ENCODE measurements at places on chromosomes 3 and 15. TPM values are rescaled to one million over a fixed set of nuclear protein-coding genes. Genes with fewer than 3 reads are reported as not detected.

Gene GATM
- total RNA-seq, result 17.9 TPM

Gene GOLGA6L1
- total RNA-seq, result not detected

Gene CXCR6
- total RNA-seq, result 1.0 TPM

Gene SPESP1
- total RNA-seq, result 5.9 TPM

Gene GPR149
- total RNA-seq, result not detected

Gene CLDN1
- total RNA-seq, result 2.4 TPM

Gene SEMA3F
- total RNA-seq, result 14.7 TPM

Gene SLC24A5
- total RNA-seq, result not detected

Gene CHST2
- total RNA-seq, result 1.8 TPM

GRCh38 chr15:92435145-92435544 lies 41.5 kb downstream of the ST8SIA2 start:
- DNase-seq, result no peak

- DNase-seq, result no peak
These were observed 215.6 kb upstream of the UMPS start for GRCh38 chr3:124514683-124515082.

- no peak for DNase-seq
These were observed 421.0 kb upstream of the CNTN4 start for GRCh38 chr3:1677576-1678156.

GRCh38 chr15:28091313-28091712 lies 7.8 kb downstream of the OCA2 start:
- no peak for DNase-seq

GRCh38 chr15:35481992-35482391 lies 64.0 kb downstream of the DPH6 start:
- DNase-seq, result peak; percentile 27

GRCh38 chr3:172658344-172659245 lies 52.3 kb downstream of the NCEH1 start:
- no peak for DNase-seq

- no peak for DNase-seq
These were observed 98.6 kb downstream of the OXNAD1 start for GRCh38 chr3:16363636-16364035.

DNA sequence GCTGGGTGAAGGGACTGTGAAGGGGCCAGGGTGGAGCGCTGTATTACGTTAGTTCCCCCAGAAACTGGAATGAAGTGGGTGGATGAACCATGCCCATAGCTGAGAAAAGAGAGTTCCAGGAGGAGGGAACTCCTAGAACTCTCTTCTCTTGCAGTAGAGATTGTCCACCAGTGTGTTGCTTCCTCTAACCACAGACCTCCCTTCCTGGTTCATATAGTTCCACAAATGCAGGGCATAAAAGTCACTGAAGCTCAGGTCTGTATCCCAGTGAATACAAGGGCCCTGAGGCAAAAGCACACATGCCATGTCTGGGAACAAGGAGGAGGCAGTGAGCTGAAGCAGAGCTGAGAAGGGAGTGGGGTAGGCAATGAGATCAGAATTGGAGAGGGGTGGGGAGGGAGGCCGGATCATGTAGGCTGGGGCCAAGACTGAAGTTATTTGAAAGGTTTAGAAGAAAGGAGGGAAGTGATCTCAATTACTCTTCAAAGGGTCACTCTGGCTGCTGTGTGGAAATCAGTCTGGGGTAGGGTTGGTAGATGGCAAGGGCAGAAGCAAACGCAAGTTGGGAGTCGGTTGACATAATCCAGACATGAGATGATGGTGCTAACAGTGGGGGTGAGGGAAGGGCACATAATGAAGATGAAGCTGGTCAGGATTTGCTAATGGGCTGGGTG lies 6.5 kb downstream of the A4GNT start:
- no peak for DNase-seq

DNA sequence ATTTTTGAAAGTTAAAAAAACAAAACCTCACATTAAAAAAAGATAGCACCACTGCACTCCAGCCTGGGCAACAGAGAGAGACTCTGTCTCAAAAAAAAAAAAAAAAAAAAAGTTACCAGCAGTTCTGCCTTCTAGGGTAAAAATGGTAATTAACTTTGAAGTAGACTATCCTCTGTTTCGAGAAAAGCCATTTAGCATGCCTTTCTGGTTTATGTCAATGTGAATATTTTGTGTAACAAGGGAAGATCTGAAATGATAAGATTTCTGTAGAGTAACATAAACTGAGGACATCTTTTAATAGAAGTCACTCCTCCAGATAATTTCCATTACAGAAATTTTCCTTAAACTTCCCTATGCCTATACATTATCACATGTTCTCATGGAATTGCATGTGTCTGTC lies 203.2 kb upstream of the GAP43 start:
- DNase-seq, result no peak

DNA sequence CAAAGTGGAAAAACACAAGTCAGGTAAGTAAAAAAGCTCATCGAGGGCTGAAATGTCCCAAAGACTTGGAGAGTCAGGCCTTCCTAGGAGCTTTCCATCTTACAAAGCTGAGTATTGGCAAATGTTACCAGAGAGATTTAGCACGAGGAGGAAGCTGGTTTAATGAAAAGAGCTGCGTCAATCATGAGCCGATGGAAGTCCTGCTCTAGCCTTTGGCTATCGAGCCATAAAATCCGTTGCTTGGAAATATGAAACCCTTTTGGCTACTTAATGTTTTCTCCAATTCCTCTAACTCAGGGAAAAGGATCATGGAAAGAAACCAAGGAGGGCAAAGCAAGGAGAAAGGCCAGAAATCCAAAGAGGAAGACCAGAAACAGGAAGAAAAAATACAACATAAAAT lies 1074.6 kb downstream of the FHIT start:
- DNase-seq, result no peak

GRCh38 chr15:70470556-70471191 lies 292.7 kb downstream of the UACA start:
- no peak for DNase-seq

GRCh38 chr3:114213627-114214541 lies 23.5 kb downstream of the ZNF80 start:
- DNase-seq, result no peak

DNA sequence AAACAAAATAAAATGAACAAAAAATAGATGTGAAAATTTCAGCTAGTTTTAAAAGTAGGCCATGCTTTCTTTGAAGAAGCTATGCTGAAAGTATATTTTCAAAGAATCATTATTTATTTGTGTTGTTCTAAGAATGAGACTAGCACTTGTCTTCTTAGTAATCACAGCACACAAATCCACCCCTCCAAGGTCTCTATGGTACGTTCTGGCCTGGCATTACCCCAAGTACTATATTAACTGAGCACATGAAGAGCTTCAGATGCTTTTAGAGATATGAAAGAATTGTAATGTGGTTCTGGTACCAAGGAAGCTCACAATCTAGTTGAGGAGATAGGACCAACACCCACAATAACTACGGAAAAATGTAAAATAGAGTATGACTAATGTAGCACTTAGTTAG lies 416.5 kb downstream of the PLCL2 start:
- DNase-seq, result no peak

- DNase-seq, result no peak
These were observed 22.9 kb downstream of the BBX start for GRCh38 chr3:107545680-107546120.

DNA sequence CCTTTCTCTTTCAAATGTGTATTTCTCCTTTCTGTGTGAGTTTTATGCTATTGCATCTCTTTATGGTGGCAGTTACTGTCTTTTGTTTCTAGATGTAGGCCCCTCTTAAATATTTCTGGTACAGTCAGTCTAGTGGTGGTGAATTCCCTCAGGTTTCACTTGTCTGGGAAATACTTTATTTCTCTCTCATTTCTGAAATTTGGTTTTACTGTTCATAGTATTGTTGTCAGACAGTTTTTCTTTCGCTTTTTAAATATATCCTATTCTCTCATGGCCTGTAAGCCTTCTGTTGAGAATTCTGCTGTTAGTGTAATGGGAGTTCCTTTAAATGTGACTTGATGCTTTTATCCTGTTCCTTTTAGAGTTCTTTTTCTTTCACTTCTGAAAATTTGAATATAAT lies 874.0 kb downstream of the PLOD2 start:
- DNase-seq, result no peak

- DNase-seq, result no peak
These were observed 150.8 kb downstream of the PDZRN3 start for GRCh38 chr3:73473898-73474416.

DNA sequence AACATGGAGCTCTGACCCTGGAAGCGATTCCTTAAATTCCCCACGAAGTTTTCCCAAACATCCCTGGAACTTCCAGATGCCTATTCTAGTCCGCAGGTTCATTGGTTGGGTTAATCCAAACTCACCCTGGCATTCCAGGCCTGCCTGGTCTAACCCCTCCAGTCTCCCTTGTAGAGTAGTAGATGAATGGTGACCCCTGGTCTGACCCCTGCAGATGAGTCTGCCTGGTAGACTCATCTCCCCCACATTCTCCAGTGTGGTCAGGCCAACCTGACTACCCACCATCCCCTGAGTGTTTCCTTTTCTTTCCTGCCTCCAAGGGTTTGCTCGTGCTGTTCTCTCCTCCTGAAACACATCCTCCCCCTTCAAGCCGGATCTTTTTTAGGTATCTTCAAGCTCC lies 10.8 kb upstream of the HRH1 start:
- no peak for DNase-seq

DNA sequence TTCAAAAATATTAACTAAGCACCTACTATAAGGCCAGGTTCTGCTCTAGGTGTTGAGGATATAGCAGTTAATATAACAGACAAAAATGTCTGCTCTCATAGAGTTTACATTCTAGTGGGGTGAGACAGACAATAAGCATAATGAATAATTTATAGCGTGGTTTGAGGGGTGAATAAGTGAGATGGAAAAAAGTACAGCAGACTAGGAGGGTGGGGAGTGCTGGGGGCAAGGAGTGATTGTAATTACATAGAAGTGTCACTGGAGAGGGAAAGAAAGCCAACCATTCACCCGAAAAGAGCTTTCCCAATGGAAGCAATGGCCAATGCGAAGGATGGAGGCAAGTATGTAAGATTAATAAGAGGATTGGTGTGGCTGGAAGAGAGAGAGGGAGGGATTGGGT lies 552.9 kb upstream of the KCNMB2 start:
- no peak for DNase-seq

DNA sequence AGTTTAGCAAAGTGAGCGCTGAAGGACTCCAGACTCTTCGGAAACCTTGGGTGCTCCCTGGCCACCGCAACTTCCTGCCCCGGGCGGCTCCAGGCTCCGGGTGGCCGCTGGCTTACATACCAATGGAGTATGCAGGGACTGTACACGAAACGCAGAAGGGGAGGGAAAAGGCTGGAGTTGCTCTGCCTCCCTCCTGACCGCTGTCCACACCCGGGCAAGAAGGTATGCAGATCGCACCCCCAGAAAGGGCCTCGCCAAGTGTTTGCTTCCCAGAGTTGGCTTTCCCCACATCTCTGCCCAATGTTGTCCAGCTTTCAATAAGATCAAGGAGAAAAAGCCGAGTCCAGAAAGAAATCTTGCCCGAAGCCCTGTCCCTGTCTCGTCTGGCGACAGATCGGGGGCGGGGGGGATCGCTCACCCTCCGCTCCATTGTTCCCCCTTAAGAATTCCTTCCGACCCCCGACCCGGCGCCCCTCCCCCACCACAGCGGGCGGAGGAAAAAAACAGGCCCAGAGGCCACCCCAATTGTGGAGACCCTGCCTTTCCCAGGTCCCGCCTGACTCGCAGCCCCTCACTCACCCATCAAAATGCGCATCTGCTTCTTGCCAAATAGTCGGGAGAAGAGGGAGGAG lies 533 bp downstream of the ARF4 start:
- DNase-seq, result peak; percentile 82

DNA sequence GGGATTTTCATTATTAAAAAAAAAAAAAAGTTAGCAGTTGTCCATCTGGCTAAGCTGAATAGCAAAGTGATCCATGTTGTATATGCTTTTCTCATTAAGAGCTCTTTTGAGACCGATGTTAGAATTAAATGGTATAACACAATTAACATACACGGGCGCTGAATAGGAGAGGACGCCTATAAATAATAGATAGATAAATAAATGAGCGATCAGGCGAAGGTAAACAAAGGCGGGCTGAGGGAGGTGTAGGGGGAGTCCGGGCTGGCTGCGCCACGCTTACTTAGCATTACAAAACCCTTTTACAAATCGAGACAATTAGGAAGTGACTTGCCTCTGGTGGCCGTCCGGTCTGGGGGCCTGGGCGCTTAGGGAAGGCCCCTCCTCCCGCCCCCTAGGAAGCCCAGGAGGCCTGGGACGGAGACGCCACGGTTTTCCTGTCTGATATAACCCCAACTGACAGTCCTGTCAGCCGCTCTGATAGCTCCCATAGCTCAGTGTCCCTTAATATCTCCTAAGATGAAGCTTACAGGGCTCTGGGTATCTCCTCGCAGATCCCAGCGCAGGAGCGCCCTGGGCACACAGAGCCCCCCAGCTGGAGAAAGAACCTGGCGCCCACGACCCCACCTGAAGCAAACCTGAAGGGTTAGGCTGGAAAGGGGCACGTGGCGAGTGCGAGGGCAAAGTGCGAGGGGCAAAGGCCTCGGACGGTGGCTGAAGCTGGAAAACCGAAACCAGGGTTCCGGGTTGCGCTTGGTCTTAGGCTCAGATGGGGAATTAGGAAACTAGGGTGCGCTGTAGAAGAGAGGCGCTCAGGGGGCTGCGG lies 3.6 kb downstream of the SOX14 start:
- no peak for DNase-seq

DNA sequence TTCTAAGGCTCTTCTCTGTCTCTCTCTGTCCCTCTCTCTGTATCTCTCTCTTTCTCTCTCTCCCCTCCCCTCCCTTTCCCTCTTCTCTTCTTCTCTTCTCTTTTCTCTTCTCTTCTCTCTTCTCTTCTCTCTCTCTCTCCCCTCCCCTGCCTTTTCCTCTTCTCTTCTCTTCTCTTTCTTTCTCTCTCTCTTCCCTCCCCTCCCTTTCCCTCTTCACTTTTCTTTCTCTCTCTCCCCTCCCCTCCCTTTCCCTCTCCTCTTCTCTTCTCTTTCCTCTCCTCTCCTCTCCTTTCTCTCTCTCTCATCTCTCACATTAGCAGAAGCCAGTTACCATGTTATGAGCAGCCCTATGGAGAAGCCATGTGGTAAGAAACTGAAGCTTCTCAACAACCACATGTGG lies 25.0 kb upstream of the SLC25A36 start:
- no peak for DNase-seq

DNA sequence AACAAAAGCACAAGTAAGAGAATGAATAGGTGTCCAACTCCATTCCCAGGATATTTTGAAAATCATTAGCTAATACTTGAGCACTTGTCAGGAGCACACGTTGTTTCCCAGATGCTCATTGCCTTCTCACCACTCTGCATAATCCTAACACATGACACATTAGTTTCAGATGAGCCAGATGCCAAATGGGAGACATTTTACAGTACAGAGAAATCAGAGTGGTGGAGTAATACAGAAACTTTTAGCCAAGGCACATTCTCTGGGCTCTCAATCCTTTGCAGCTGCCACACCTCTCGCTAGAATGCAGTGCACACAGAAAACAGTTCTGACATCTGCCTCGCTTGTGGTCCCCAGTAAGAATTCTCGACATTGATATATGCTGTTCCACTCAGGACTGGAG lies 76.6 kb downstream of the P3H2 start:
- DNase-seq, result no peak

Data from colonic mucosa (tissue), 4 donors.